ENCODE measurements at places on chromosomes 5 and 9. TPM values are rescaled to one million over a fixed set of nuclear protein-coding genes. Genes with fewer than 3 reads are reported as not detected.

Gene AK8
- not detected for total RNA-seq

Gene PCDHGA5
- not detected for total RNA-seq

Gene PCDHGB3
- 0.21 TPM for total RNA-seq

Gene CARD19
- 87.3 TPM for total RNA-seq

Gene GFI1B
- not detected for total RNA-seq

Gene PLCXD3
- not detected for total RNA-seq

Gene SOHLH1
- not detected for total RNA-seq

Gene ZNF883
- total RNA-seq: 0.71 TPM

Gene HTR4
- not detected for total RNA-seq

Gene CAMK4
- 37.0 TPM for total RNA-seq

Gene CETN3
- 32.5 TPM for total RNA-seq

Gene GPR150
- 0.35 TPM for total RNA-seq

Gene LRRC19
- not detected for total RNA-seq

Gene MARCOL
- not detected for total RNA-seq

Gene GARNL3
- total RNA-seq: 5.1 TPM

Gene DCAF12
- 30.4 TPM for total RNA-seq

Gene NPR2
- total RNA-seq: 11.6 TPM

Gene GARIN3
- 0.85 TPM for total RNA-seq
